ENCODE measurements at places on chromosomes 2 and 18. TPM values are rescaled to one million over a fixed set of nuclear protein-coding genes. Genes with fewer than 3 reads are reported as not detected.

Gene DYTN
- not detected for total RNA-seq

GRCh38 chr2:74149570-74150319 lies 2.0 kb upstream of the BOLA3 start:
- no peak for DNase-seq

DNA sequence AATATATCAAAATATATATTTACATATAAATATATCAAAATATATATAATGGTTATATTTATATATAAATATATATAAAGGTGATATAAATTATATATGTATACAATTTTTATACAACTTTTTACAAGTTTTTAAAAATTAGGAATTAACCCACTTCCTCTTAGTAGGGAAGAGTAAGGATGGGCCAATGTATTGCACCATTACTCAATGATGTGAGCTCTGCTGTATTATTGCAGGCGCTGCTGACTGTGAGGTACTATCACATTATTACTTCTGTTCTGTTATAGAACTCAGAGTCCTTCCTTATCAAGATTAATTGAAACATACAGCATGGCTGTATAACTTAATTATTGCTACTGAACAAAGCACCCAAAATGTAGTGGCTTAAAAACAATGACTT lies 46.0 kb downstream of the CCDC195 start:
- no peak for DNase-seq

Gene C1QL2
- total RNA-seq, result not detected

DNA sequence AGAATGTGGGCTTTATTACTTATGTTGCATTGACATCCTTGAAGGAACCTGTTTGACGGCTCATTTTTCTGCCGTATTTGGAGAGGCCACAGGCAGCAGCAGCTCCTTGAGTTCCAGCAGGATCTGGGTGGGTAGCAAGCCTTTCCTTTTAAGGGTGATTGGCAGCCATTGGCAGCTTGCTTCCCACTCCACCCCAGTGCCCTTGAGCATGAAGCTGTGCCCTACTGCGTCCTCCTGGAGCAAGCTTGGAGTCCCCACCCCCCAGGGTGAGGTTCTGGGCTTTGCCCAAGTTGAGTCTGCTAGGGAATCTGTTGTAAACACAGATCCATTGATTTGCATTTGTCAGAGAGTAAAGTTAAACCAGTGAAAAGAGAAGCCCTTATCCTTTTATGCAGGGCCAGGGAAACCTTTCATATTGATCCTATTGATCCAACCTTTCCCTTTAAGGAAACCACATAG lies 9.2 kb downstream of the ONECUT2 start:
- no peak for DNase-seq

- peak; percentile 34 for DNase-seq
Measured at GRCh38 chr2:238267341-238267710, 21.1 kb downstream of the PER2 start.

Gene NTSR2
- total RNA-seq, result not detected

- DNase-seq, result peak; percentile 33
Measured at GRCh38 chr2:8847400-8847799, 10.0 kb upstream of the KIDINS220 start.

DNA sequence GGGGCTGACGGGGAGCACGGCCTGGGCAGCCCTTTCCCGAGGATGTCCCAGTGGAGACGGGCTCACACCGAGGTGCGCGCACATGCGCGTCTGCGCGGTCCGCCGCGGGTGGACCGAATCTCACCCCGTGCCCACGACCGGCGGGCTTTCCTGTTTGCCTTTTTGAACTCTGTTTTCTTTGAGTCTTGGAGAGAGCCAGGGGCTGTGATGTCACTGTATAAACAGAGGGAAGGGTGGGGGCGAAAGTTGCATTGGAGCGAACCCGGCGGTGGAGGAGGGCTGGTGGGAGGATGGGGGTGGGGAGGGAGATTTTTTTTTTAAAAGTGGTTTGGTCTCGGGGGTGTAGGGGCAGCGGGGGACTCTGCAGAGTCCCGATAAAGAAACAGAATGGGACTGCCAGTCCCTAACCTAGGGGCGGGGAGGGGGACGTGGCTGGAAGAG lies 141.2 kb upstream of the CTAGE1 start:
- peak; percentile 81 for DNase-seq

Gene FOXD4L1
- total RNA-seq, result 0.33 TPM

Gene GPR35
- total RNA-seq, result 5.2 TPM

Gene TSPYL6
- total RNA-seq, result not detected

DNA sequence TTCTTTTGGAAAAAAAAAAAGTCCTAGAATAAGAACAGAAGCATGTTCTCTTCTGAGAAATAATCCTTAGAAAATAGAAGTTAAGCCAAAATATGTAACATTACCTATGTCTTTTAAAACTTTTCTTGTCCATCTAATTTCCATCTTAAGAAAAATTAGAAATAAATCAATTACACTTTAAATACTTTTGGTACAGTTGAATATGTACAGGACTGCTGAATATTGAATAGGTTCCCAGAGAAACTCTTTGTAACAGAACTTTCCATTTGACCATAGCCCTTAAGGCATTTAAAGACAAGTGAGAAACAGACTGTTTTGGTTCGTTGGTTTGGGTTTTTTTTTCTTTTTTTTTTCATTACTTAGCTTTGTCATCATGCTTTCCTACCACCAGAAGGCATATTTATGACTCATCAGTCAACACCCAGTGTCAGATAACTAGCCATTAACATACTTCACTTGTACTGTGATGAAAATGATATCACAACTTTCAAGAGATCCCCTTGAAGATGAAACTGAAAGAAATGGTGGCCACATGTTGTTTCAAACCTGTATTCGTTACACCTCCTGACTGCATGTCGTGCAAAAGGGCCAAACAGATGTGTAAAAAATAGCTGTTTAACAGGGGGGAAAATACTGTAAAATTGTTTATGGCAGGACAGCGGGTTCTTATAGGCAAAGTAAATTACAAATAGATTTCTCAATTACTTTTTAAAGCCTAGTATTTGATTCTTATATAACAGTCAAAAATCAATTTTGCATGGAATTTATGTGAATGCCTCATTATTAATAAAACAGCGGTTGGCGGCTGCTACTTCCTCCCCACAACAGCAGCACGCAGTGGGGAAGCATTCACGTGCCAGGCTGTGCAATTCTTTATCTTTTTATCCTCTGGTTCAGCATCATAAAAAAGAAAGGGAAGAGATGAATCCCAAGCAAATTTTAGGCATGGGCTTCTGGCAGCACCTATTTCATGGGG lies 280.7 kb upstream of the HNRNPA3 start:
- DNase-seq, result peak; percentile 24

Gene LRRTM4
- total RNA-seq, result not detected

Gene G6PC2
- not detected for total RNA-seq

Gene GPBAR1
- total RNA-seq, result not detected

- no peak for DNase-seq
Measured at GRCh38 chr2:84797271-84797670, 83.6 kb downstream of the TRABD2A start.

DNA sequence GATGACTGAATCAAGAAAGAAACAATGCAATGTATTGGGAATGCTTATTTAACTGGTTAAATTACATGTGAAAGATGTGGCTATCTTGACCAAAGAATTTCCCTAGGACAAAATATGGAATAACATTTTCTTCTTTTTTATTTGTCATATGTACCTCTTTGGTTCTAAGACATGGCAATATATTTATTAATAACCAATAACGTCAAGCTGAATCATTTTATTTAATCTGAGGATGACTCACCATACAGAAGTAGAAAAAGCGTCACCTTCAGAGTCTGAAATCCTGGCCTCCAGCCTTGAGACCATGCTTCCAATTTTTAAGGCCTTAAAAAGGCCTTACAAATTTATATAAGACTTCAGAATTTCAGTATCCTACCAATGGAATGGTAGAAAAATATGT lies 1464.9 kb downstream of the SUCLG1 start:
- peak; percentile 77 for DNase-seq

DNA sequence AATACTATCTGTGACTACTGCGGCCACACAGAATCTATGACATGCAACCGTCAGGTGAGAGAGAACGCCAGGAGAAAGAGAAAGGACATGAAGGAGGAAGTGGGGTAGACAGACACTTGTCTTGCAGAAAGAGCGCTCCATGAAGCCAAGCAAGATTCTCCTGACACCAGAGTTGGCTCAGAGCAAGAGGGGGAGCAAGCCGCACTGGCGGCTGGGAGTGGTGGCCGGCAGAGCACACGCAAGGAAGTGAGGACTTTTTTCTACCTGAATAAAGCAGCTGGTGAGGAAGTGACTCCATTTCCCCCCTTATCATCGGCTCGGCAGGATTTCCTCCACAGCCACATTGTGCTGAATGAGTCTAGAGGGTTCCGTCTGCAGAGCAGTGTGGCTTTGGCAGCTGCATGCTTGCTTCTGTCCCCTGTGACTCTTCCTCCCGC lies 181.6 kb downstream of the BCL2 start:
- no peak for DNase-seq

- DNase-seq, result no peak
Measured at GRCh38 chr2:112693596-112693995, 27.2 kb upstream of the NT5DC4 start.

DNA sequence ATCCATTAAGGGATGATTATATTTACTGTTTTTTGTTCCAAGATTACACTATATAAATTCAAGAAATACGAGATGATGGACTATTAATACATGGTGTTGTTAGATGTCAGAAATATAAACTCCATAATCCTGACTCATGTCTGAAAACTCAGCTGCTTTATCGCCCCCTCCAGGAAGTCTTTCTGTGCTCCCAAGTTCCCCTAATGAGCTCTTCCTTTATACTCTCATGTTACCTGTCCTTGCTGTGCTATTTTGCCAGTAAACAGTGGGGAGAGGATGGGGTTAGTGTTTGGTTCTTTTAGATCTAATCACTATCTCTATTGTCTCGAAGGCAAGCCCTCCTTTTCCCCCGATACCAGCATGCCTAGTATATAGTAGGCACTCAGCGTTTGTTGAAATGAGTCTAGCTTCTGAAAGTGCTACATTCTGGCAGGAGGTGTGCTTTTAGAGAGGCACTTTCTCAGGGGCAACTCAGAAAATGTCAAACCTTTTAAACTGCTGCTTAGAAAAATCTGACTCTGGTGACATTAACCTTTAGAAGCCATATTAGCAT lies 21.4 kb upstream of the BARD1 start:
- DNase-seq, result peak; percentile 52

Gene ABHD3
- total RNA-seq, result 17.9 TPM

DNA sequence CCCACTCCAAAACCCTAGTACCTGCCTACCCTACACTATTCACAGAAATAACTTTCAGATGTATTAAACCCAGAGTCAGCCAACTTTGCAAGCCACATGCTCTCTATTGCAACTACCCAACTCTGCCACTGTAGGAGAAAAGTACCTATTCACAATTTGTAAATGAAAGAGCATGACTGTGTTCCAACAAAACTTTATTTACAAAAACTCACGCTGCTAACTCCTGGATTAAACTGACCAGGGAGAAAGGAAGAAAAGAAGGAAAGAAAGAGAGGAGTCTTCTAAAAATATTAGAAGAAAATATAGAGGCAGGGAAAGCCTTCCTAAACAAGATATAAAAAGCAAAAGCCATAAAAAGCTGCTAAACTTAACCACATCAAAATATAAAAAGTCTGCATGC lies 24.6 kb downstream of the SLC1A4 start:
- DNase-seq, result no peak

GRCh38 chr18:49894517-49895226 lies 81.3 kb upstream of the ACAA2 start:
- no peak for DNase-seq

DNA sequence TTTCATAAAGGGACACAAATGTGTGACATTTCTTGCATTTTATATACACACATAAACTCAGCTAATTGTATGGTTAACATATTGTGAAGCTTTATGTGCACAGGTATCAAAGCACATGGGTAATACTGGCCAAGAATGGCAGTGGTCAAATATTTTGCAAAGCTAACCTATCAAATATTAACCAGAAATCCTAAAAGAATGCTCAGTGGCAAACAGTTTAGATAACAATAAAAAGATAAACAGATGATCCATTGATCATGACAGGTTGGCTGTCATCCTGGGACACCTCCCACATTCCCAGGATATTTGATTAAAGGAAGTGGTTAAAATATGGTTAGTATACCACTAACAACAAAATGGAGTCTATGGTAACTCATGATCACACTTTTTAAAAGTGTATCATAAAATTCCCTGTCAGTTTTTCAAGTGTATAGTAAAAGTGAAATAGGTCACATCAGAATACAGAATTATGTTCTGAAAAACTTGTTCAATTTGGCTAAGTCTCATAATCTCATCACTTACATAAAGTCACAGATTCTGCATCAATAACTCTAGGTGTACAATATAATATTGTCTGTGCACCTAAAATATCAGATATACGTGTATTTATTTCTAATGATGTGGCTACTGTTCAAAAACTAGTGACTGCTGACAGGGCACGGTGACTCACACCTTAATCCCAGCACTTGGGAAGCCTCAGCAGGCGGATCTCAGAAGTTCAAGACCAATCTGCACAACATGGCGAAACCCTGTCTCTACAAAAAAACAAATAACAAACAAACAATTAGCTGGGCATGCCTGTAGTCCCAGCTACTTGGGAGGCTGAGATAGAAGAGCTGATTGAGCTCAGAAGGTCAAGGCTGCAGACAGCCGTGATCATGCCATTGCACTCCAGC lies 48.9 kb downstream of the CDH2 start:
- DNase-seq, result peak; percentile 72

DNA sequence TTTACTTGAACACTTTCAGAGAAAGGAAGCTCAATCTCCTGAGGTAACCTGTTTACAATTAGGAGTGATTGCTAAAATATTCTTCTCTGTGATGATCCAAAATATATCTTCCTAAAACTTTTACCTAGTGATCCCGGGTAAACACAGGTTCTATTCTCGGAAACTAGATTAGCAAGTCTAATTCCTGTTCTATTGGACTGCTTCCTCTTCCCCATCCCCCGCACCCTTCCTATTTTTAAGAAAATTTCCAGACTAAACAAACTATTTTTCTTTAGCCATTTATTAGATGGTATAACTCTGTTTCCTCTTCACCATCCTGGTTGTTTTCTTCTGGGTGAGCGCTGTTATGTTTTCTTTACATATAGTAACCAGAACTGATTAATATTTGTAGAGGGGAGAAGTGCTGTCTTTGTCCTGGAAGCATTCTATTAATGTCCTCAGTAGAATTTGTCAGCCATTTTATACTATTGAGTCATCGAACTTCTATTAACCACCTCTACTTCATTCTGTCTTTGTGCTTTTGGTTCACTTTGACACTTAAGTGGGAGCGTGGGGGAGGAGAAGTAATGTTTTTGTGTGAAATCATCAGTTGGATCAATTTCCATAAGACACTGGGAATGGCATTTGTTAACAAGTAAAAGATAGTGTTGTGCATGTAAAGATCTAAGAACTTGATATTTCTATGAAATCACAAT lies 31.8 kb downstream of the CREB1 start:
- no peak for DNase-seq

GRCh38 chr2:23354554-23354953 lies 30.4 kb upstream of the KLHL29 start:
- DNase-seq, result no peak

Data from PC-3 (cell line).